ENCODE measurements at places on chromosomes 6 and 20.

DNA sequence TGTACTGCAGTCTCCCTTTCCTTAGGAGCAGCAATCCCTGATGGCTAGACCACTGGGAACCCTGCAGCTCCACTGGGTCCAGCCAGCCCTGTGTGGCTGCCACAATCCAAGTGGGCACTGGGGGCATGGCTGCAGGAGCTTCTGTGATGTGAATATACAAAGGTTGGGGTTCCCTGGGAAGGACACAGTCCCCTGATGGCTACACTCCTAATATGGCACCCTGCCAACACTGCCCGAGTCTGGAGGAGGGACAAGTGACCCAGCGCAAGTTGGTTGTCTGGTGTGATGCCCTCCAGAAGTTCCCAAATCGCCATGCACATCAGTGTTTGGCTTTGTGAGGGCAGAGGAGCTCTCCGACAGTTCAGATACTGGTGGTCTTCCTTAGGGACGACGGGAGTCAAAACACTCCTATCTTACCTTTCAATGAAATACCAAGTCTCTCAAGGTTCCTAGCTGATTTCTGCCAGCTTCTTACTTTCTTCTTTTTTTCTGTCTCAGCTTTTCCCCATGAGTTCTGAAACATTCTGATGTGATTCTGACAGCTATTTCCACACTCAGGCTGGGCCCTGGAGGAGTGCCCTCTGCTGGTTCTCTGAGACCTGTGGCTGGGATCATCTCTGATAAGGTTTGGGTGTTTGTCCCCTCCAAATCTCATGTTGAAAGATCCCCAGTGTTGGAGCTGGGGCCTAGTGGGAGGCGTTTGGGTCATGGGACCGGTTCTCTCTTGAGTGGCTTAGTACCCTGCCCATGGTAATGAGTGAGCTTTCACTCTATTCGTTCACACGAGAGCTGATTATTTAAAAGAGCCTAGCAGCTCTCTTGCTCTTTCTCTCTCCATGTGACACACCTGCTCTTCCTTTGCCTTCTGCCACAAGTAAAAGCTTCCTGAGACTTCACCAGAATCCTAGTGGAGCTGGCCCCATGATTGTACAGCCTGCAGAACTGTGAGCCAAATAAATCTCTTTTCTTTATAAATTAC, 15.5 kb upstream of the ZFP57 start:
- DNase-seq: no peak

DNA sequence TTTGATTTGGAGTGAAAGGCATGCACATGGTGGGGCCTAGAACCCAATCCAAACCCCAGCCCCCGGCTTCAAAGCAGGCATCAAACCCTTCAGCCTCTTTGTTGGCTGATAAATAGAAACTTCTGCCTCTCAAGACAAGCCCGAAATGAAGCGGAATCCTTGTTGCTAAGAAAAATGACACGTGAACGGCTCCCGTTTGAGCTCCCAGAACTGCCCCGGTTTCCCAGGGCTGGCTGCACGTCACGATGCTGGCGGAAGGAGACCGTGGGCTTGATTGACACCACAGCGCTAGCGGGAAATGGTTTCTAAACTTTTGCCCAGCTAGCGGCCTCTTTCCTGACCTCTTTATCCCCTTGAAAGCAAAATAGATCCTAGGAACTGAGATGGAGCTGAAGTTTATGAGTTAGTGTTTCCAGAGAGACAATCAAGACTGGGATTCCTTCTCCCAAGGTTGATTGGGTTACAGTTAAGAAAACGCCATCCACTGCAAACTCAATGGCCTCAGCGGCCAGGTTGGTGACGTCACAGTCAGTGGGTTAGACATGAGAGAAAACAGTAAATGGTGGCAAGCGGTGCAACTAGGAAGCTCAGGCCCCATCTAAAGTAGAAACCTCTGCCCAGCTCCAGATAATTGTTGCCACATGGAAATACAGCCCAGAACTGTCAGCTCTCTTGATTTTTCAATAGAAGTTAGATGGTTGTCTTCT, 117.0 kb downstream of the ANKRD60 start:
- DNase-seq: no peak

- DNase-seq: no peak
Observed at GRCh38 chr6:132790450-132790849, 8.0 kb downstream of the SLC18B1 start.

- no peak for DNase-seq
Observed at GRCh38 chr6:140917911-140918310, 1214.8 kb upstream of the GJE1 start.

DNA sequence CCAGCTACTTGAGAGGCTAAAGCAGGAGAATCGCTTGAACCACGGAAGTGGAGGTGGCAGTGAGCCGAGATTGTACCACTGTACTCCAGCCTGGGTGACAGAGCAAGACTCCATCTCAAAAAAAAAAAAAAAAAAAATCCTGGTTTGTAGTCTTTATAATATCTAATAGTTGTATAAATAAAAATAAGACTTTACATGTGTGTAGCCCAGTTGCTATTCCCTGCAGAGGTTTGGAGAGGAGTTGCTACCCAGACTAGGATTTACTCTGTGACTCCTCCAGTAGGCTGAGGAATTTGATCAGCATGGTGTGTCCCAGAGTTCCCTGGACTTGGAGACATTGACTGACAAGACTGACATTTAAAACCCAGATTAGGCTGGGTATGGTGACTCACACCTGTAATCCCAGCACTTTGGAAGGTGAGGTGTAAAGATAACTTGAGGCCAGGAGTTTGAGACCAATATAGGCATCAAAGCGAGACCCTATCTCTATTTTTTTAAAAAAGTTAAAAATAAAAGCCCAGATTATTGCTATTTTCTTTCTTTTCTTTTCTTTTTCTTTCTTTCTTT, 10.2 kb downstream of the CHMP4B start:
- DNase-seq: no peak

DNA sequence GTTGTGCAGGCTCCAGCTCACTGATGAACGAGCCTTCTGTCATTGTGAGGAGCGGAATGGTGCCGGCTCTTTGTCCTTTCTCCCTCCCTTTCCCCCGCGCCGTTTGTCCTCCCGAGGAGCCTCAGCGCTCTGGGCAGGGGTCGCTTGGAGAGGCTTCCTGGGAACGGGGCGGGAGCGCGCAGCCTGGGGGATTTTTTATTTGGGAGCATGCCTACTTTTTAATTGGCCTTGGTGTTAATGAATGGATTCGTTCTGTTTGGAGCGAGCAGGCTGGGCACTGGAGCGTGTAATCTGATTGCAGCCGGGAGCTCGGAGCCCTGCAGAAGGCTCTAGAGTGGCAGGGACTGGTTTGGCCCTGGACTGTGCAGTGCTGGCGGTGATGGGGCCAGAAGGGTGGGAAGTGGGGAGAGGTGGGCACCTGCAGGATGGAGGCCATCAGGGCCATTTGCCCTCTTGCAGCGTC, 118.8 kb downstream of the CDH4 start:
- no peak for DNase-seq

DNA sequence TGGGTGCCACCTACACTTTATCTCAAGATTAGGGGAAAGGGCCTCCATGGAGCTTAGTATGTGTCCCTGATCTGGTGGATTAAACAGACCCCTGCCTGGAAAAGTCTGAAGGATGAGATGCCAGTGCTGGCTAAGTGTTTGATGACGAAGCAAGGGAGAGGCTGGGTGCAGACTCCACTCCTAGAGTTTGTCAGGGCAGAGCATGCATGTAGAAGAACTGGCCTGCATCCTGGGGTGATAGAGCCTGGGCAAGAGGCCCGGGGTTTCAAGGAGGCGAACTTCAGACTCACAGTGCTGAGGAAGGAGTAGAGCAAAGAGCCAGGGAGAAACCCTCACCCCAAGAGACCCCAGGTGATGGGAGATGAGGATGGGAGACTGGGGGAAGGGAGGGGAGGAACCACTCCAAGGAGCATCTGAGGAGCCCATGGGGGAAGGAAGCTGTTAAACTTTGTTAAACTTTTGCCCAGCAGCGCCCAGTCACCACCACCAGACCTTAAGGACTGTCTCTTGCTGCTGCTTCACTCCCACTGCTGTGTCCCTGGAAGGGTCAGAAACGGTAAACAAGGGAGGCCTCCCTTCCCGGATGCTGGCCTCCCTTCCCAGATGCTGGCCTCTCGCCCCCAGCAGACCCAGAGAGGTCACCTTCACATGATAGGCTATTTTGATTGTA, 61.6 kb downstream of the RPRD1B start:
- no peak for DNase-seq

DNA sequence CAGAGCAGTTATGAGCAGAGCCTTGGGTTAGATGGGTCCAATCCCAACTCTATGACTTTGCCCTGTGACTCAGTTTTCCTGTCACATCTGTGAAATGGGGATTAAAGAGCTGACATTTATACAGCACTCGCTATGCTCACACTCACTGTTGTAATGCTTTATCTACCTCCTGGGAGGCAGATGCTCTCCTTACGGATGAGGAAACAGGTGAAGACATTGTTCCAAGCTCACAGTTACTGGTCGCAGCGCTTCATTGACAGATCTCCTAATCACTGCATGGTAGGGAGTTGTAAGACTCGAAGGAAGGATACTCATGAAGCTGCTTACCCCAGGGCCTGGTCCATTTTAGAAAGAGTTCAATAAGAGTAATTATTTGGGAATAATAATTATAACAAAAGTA, 2.9 kb upstream of the MYLK2 start:
- DNase-seq: no peak

DNA sequence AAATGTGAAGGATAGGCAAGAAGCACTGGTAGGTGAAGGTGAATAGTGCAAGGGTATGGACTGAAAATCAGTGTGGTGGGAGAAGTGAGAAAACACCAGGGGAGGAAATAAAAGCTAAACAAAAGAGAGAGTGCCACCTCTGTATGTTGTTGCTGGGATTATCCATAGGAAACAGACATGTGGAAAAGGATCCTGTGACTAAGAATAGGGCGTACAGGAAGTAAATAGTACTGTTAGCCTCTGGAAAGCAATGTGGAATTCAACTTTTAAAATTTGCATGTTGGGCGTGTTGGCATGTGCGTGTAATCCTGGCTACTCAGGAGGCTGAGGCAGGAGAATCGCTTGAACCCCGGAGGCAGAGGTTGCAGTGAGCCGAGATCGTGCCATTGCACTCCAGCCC, 661.7 kb downstream of the KIF16B start:
- no peak for DNase-seq

GRCh38 chr20:57471496-57472372, 53.2 kb downstream of the CTCFL start:
- DNase-seq: no peak

DNA sequence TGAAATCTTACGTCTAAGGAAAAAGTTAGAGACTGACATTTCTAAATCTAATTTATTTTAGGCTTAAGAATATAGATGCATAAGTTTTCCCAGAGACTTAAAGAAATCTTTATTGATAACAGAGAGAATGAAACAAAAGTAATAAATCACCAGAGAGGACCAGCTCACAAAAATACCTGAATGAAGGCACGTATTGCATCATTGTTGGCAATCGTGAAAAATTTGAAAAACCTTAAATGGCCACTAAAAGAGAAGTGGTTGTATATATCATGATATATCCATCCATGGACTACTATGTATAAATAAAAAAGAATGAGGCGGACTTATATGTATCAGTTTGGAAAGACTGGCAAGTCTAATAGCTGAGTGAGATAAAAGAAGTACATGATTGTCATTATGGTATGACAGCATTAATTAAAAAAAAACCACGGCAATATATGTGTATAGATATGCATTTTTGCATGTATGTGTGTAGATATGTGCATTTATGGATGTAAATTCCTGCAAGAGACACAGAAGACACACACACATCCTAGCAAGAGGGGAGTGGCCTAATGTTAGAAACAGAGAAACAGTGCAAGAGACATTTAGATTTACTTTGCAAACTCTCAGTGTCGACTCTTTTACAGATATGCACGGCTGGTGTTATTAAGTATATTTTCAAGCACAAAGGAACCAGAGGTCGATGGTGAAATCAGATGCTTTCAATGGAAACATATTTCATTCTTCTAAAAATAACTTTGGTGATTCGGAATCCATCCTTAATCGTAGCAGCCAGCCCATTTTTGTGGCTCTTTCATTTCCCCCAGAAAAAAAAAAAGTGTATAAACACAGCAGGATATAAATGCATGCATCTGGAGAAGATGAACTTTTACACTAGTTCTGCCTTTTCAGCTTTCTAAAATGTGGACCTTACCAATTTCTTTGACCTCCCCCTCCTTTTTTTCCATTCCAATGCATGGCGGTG, 156.1 kb upstream of the SALL4 start:
- no peak for DNase-seq

DNA sequence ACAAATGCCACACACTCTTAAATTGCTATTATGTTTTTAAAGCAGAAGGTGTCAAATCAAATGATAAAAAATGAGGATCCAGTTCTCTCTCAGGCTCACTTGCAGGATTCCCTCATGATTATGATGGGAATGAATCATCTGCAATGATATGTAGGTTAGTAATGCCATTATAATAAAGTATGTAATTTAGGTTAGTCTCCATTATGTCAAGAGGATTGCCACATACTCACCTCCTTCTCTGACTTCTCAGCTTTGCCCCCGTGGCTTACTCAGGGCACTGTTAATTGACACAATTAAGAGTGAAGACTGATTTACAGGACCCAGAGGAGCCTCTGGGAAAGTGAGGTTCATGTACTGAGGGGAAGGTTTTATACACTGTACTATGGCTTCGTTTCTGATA, 591.7 kb upstream of the NRSN1 start:
- DNase-seq: no peak

Measured in HuH-7.5 (cell line).